ENCODE measurements at places on chromosomes 5 and 9.

DNA sequence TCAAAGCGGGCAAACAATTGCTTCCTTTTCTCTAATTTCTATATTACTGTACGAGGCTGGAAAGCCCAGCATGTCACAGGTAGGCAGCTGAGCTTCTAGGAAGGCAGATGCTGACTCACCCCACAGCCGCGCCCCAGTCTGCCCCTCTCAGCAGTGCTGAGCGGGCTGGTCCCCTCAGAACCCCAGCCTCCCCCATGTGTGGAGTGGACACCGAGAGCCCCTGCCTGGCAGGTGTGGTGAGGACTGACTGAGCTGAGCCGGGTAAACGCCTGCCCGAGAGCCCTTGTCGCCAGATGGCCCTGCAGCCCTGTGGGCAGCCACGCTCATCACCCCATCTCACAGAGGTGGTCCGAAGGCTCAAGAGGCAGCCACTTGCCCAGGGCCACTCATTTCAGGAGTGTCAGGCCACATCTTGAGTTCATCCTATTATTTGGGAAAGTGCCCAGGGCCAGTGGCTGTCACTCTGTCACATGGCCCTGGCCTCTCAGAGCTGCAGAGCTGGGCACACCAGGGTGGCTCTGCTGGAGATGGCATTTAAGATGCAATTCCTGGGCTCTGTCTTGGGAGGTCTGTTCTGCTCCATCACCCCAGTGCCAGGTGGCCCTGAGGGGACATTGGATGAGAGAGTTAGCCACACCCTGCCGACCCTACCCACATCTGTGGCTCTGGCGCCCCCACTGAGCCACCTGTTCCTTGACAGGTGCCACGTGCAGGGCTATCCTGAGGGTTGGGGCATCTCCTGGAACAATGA, 12.4 kb downstream of the CARD19 start:
- DNase-seq = no peak

DNA sequence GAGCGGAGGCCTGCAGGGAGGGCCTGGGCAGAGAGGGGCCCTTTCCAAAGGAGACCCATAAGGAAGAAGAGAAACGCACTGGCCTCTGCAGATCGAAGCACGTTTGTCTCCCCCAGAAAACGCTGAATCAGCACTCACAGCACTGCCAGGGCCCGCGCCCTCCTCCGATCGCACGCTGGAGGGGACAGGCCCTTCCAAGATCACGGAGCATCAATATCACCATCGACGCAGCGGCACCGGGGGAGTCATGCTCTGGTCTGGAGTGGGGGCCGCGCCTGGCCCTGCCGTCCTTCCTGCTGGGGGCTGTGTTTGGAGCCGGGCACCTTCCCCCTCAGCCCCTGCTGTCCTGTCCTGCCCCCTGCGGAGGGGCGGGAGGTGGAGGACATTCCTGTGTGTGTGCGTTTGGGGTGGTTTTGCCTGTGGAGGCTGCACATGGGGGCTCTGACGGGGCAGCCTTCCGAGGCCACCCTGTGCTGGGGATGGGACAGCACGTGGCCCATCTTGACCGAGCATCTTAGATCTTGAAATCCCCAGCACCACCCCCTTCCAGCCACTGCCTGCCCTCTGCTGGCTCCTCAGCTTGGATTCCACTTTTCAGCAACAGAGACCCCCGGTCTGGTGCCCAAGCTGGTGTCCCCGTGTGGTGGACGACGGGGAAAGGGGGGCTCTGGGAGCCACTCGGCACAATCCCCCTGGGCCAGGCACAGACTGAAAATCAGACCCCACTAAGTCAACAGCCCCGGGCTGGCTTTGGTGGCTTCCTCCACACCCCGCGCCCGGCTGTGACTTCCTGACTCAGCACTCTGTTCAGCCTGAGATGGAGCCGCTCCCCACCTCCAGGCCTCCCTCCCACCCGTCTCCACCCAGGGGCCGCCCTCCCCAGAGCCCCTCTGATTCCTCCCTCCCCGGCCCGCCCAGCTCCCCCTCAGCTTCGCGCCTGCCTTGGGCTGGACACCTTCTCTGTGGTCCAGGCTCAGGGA, 8.3 kb downstream of the TMEM250 start:
- no peak for DNase-seq

GRCh38 chr9:21965401-21965951, 28.7 kb downstream of the CDKN2A start:
- no peak for DNase-seq

GRCh38 chr9:12774861-12775678, at the start of gene LURAP1L:
Gene LURAP1L (plus strand): TSS chr9:12775020. CDS start chr9:12775716, 696 bp downstream.
- peak; percentile 80 for DNase-seq

GRCh38 chr9:14346811-14347405, 33.0 kb upstream of the NFIB start:
- DNase-seq = no peak

- DNase-seq = no peak
These were observed 23.2 kb downstream of the EGR1 start for GRCh38 chr5:138488481-138488945.

DNA sequence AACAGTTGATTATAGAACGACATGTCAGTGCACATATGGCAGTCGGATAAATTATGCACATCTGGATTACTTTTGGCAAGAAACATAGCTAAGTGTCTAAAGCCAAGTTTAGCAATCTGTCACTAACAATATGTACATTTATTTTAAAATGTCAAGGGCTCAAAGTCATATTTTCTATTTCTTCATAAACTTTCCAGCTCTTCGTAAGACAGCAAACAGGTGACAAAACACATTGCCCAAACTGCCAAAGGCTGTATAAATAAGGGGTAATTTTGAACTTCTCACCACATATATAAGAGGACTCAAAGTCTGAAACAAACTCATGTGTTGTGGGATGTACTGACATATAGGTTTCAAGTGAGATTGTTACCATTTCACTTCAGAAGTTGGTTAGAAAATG, 237.2 kb downstream of the ARL15 start:
- no peak for DNase-seq

DNA sequence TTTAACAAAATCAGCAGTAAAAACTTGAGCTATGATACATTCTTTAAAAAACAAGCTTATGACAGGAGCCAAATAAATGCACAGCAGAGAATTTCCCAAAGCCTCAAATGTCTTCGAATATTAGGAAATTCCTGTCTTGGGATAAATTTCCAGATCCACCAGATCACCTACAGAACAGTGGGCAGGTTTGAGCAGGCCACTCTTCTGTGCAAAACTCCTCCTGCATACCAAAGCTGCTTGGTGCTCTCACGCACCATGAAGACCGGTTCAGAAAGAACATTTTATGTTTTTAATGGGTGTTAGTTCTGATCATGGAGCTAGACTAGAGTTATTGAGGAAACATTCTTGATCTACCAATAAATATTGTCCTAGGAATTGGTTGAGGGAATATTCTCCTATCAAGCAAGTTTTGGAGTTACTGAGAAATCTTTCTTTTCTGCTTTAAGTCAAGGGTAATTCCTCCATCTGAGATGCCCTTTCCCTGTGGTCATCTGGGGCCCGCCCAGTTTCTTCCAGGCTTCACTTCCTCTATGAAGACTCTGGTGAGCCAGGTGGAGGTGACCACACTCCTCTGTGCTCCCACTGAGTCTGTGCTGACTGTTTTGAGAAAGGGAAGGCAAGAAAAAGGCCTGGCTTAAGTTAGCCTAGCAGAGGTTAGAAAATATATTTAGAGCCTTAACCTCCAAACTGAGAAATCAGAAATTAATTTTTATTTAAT, 17.9 kb downstream of the TNFSF15 start:
- no peak for DNase-seq

- DNase-seq = no peak
These were observed 101.6 kb downstream of the GABBR2 start for GRCh38 chr9:98607152-98607551.

DNA sequence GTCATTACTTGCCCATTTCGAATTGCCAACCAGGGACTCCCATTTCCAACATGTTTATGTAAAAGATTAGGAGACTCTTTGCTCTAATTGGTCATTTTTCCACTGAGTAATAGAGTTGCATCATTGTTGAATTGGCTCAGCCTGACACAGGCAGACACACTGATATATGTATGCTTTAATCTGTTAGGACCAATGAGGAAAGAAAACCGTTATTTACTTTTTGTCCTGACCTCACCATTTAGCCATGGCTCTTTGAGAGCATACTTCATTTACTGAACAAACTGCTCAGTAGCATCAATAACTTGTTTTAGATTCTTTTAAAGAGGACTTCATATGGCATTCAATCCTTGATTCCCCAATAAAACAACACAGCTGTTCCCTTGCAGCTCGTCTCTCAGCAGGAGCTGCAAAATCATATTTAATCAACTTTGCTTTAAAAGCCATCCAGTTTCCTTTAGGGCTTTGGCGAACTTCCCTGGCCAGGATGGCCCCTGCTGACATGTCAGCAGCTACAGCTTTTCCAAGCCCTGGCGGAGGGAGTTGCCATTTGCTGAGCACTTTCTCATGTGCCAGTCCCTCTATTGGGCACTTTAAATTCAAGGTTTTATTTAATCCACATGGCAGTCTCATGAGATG, 251.5 kb upstream of the TNC start:
- DNase-seq = no peak

- DNase-seq = no peak
These were observed 2.8 kb upstream of the RACK1 start for GRCh38 chr5:181246276-181247049.

GRCh38 chr5:77080905-77081304, 6.2 kb downstream of the ZBED3 start:
- DNase-seq = peak; percentile 1

DNA sequence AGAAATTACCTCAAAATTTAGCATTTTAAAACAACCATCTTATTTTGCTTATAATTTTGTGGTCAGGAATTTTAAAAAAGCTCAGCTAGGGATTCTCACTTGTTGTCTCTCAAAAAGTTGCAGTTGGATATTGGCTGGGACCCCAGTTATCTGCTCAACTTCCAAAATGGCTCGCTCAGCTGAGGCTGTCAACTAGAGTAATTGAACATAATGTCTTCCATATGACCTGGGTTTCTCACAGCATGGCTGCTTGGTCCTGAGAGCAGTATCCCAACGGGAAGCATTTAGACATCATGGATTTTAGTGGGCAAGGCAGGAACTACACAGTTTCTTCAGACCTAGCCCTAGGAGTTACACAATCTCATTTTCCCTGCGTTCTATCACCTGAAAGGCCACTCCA, 63.6 kb upstream of the SPEF2 start:
- DNase-seq = no peak

- no peak for DNase-seq
These were observed 20.6 kb downstream of the GLRX start for GRCh38 chr5:95801961-95802360.

- no peak for DNase-seq
These were observed 21.0 kb downstream of the SNX30 start for GRCh38 chr9:112771359-112772214.

GRCh38 chr9:69411931-69412740, 87.1 kb downstream of the ENTREP1 start:
- DNase-seq = no peak

- no peak for DNase-seq
These were observed 57.5 kb upstream of the ADRB2 start for GRCh38 chr5:148768806-148769415.

GRCh38 chr9:114930056-114930812, at the start of gene TNFSF8:
Gene TNFSF8 (minus strand): TSS chr9:114930591. CDS start chr9:114930303, 288 bp downstream.
- no peak for DNase-seq

DNA sequence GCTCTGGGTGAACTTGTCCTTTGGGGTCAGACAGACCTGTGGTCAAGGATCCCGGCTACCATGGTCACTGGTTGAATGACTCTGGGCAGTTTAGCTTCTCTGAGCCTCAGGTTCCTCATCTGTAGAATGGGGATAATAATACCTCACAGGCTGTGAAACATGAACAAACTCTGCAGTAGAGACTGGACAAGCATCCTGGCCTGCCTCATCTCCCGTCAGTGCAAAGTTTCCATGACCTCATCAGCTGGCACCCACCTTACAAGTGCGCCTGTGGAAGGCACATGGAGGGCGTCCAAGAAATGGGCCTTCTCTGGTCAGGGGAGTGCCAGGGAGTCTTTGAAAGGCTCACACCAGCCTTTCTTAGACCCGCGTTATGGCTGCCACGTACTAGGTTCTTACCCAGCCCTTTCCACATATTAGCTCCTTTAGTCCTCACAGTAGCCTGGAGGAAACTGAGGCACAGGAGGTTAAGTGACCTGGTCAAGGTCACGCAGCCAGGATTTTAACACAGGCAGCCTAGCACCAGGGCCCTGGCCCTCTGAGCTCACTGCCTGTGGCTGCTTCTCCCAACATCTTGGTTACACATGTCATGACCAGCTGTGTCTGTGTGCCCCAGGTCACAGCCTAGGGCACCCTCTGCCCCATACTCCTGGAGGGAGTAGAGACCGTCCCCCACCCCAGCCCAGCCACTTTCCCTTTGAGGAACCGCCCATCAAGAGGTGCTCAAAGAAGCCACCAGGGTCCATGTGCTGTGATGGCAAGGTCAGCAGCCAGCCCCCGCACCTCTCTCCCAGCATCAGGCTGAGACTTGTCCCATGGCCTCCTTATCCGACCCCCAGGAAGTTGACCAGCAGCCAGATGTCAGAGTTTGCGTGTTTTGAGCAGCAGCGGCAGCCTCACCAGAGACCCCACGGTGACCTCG, 39.4 kb upstream of the RPL26L1 start:
- DNase-seq = no peak

DNA sequence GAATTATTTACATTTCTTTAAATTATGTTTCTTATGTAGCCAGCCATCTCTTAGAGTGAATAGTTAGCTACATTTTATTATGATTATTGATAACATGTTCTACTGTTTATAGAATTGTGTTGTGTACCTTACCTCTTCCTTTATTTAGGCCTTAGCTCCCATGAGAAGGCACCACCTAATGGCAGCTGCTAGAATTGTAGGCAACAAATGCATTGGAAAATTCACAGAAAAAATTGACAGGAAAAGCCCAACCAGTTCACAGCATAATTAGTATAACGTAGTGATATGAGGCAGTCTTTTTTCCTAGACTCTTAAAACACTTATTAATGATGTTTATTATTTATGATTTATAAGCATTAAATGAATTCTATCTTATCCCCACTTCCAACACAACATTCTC, 175.8 kb downstream of the WDR70 start:
- no peak for DNase-seq

DNA sequence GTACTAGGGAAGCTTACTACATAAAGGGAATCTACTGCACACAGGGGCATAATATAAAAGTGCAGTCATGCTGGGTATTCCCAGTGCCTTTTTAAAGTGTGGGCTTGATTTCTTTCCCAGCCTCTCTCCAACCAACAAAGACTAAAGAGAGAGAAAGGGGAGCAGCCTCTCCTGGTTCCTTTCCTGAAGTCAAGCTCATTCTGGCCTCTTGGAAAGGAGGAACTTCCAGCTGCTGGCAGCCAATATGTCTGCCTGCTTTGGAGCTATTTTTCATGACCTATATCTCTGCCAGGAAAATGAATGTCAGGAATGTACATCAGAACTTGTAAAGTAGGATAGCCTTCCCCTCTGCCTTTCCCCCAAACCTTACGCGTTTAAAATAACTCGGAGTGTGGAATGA, 57.1 kb downstream of the RAB3C start:
- DNase-seq = no peak

- no peak for DNase-seq
These were observed 69.6 kb downstream of the FBXL17 start for GRCh38 chr5:108312258-108312657.

- no peak for DNase-seq
These were observed 110.5 kb upstream of the LPCAT1 start for GRCh38 chr5:1634337-1634661.
